ENCODE measurements at places on chromosomes 4 and X. TPM values are rescaled to one million over a fixed set of nuclear protein-coding genes. Genes with fewer than 3 reads are reported as not detected.

TRAM1L1 gene
- total RNA-seq, result 0.32 TPM

PRDM8 gene
- total RNA-seq, result 0.70 TPM

MTTP gene
- total RNA-seq, result not detected

TRO gene
- total RNA-seq, result 0.46 TPM

CAMK2D gene
- total RNA-seq, result 22.6 TPM

HMX1 gene
- 0.16 TPM for total RNA-seq

PCDH18 gene
- not detected for total RNA-seq

SYNPO2 gene
- 0.96 TPM for total RNA-seq

PDLIM3 gene
- total RNA-seq, result 0.24 TPM

GABRG1 gene
- total RNA-seq, result not detected

NLGN4X gene
- total RNA-seq, result not detected

SHISA3 gene
- not detected for total RNA-seq

ATP10D gene
- 2.3 TPM for total RNA-seq

FAM241A gene
- 1.4 TPM for total RNA-seq

ITIH6 gene
- not detected for total RNA-seq

GASK1B gene
- total RNA-seq, result 0.53 TPM

SERPINA7 gene
- total RNA-seq, result not detected

RIBC1 gene
- total RNA-seq, result 0.94 TPM

C4orf36 gene
- 2.5 TPM for total RNA-seq

KANTR gene
- 1.2 TPM for total RNA-seq

ARMCX1 gene
- total RNA-seq, result 0.43 TPM

ARR3 gene
- total RNA-seq, result not detected

ELOVL6 gene
- 21.8 TPM for total RNA-seq

PABPC5 gene
- not detected for total RNA-seq

CORIN gene
- total RNA-seq, result not detected

PABPC1L2A gene
- total RNA-seq, result not detected

SLC16A2 gene
- 29.4 TPM for total RNA-seq

TACR3 gene
- not detected for total RNA-seq

ENPP6 gene
- total RNA-seq, result not detected

GABRE gene
- 33.7 TPM for total RNA-seq

EIF1AX gene
- total RNA-seq, result 104 TPM

CLDN34 gene
- total RNA-seq, result not detected

F11 gene
- total RNA-seq, result not detected

BLOC1S4 gene
- total RNA-seq, result 17.7 TPM

GPC3 gene
- not detected for total RNA-seq

MAGEA1 gene
- total RNA-seq, result not detected

DDX53 gene
- total RNA-seq, result not detected

NXF2B gene
- total RNA-seq, result not detected

IL1RAPL1 gene
- total RNA-seq, result not detected

CYLC1 gene
- total RNA-seq, result not detected

Data from A549 treated with RU486 at 1 μM for 4 hours (cell line).